ENCODE measurements at places on chromosomes 6 and 20.
A peak's percentile ranks its signal among the peaks of the same experiment; 100 is the strongest.

- no peak for DNase-seq
These were observed 7.4 kb downstream of the TCEA2 start for GRCh38 chr20:64070244-64070993.

DNA sequence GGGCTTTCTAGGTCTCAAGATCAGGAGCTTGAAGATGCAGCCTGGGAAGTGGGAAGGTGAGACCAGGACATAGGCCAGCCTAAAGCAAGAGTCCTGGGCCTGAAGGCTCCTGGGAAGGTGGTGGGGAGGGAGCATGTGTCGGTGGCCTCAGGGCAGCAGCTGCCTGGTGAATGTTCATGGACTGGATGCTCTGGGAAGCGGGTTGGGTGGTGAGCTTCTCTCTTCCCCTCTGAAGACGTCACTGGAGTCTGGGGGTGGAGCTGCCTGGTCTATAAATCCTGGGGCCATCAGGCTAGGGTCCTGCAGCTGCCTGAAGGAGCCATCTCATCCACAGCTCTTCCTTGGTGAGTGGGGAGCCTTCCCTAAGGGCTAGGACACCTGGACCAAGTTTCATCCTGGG lies at the start of gene GNRH2:
Gene GNRH2, plus strand, starts transcription at position 301 of the 400 bp plus-strand sequence. CDS start 793 bp downstream, outside the sequence.
- DNase-seq: no peak

DNA sequence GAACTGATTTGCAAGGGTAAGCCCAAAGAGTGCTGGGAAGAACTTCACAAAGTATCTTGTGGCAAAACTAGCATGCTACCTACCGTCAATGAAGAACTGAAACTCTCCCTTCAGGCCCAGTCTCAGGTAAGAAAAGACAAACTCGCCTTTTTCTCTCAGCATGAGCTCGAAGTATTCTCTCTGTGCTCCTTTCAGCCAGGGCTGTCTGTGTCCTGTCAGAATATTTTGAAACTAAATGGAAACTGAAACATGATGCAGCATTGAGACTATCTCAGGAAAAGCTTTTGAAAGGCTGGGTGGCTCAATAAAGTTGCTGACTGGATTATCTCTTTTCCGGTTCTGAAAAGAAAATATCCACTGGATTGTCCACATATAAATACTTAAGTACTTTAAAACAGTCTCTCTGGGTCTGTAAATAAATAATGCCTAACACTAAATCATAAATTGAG lies 696 bp downstream of the CALHM5 start:
- DNase-seq: no peak

DNA sequence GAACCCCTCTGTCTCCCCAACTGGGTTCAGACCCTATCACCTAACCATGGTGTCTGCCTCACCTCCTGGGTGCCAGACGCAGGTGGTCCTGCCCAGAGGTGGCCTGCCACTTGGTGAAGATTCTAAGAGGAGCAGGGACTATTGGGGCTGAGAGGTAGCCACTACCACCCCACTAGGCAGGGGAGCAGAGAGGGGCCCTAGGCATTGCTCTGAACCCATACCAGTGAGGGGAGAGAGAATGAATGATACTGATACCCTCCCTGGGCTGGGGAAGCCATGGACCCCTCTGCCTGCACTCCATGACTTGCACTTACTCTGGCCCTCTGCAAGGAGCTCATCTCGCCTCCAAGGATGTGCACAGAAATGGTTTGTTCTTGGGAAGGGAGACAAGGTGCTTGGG lies 31.7 kb upstream of the SPDEF start:
- no peak for DNase-seq

GRCh38 chr20:17210983-17211382 lies 15.9 kb upstream of the PCSK2 start:
- no peak for DNase-seq

DNA sequence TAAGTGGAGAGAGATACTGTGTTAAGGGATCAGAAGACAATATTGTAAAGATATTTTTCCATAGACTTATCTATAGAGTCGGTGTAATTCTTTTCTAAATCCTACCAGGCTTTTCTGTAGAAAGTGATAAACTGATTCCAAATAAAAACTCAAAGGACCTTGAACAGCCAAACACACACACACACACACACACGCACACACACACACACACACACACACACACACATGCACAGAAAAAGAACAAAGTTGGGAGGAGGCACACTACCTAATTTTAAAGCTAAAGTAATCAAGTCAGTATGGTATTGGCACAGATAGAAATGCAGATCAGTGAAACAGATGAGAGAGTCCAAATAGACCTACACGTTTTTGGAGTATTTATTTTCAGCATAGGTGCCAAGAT lies 456.2 kb downstream of the CDC5L start:
- no peak for DNase-seq

DNA sequence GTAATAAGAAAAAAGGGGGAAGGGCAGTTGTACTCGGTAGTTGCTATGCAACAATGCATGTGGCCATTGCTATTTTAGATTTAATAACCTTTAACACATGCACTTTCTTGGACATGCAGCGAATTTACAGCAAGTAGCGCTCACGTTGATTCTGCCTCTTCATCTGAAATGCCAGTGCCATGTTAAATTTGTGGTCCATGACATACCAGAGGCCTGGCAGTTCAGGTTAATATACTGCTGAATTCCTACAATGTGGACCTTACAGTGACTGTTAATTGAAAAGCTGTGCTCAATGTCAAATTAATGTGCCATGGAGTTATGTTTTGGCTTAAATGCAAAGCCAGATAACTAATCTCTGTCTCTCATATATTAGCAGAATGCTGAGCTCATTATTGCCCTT lies 699.7 kb downstream of the DOK5 start:
- no peak for DNase-seq

GRCh38 chr20:46063151-46063550 lies 26.6 kb downstream of the NCOA5 start:
- no peak for DNase-seq

GRCh38 chr20:46359233-46359751 lies 47.1 kb downstream of the ELMO2 start:
- DNase-seq: no peak

DNA sequence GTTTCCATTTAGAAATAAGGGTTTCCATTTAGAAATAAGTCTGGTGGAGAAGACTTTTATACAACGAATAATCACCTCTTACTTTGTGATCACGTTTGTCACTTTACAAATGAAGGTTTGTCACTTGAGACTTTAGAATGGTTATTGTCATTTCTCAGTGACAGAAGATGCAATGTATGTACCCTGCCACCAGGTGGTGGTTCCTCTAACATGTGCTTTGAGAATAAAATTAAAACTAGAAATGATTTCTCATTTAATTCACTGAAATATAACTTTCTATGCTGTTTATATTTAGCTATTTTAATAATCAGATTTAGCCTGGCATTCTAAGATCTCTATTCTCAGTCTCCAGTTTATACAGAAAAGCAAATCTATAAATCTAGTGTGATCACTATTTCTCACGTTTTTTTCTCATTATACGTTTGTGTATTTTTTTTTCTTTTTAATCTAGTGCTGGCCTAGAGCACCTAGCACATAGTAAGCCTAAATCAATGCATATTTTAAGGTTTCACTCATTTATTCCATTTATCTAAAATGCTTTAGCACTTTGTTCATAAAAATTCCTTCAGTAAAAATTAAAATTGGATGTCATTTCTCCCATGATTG lies 57.4 kb upstream of the TFAP2D start:
- DNase-seq: no peak

DNA sequence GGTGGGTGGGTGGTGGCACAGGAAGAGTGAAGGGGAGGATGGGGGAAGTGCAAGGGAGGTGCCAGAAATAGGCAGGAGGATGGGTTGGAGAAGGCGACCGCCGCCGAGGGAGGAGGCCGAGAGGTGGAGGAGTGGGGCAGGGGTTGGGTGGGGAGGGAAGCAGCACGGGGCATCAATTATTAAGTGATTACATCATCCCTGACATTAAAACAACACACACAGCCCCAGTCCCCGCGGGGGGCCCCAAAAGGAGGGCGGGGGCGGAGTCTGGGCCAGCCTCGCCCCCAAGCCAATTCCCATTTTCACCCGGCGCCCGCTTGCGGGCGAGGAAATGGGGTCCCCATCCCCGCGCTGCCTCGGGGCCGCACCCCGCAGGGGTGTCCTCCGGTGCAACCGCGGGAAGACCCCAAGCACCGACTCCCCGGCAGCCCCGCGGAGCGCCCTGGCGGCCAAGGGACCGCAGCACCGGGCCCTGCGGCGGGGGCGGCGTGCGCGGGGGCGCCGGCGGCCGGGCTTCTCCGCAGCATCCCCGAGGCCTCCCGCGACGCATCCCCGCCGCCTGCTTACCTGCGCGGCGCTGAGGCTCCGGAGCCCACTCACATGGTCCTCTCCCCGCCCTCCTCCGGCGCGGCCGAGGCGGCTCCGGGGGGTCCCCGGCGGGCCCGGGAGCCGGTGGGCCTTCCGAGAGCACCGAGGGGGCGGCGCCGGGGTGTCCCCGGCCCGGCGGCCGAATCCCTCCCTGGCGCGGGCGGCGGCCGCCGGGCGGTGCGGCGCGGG lies 663 bp downstream of the FYN start:
- DNase-seq: peak; percentile 82

DNA sequence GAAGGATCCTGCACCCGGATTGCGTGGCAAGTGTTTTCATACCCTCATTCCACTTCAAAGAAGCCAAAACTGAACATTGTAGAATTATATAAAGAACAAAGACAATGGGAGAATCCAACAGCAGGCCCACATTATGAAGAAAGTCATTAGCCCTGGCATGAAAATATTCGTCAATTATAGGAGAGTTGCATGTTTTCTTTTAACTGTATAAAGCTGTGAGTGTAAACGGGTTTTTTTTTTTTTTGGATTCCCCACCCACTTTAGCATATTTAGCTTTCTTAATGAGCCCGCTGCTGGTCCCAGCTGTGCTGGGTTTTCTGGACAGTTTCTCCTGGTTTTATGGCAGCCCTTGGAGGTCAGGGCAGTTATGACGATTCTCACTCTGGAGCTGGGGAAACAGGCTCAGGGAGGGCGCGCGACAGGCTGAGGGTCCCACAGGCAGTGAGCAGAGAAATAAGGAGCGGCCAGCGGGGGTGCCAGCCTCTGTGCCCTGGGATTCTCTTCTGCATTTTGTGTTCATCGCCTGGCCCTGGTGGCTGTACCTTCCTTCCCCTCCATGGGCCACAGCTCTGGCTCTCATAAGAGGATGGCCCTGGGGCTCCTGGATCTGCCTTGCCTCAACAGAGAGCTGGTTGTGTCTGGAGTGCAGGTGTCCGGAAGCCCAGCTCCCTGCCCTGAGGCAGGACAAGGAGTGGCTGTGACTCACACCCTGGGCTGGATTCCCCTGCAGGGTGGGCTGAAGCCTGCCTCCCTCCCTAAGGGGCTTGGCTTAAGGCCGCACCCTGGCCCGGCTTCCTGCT lies 24.1 kb upstream of the SULF2 start:
- DNase-seq: no peak

Measured in NCI-H774 (cell line).